Suprapubic skin (tissue), 4 donors: ENCODE measurements at places on chromosomes 3 and 15.

DNA sequence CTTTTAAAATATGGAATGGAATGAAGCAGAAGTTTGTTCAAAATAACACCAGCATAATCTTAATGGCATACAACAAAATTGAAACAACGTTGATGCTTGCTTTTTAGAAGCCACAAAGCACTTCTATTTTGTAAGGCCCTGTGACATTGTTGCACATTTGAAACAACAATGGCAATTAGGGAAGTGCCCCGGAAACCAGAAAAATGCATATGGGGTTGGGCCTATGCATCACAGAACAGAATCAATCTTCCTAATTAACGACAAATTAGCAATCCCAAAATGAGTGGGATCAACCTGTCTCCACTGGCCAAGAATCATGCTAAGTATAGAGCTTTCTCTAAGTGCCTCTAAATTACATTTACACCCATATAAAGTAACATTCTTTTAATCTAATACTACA is 168.9 kb downstream of the MEIS2 start:
- no peak for DNase-seq

GRCh38 chr15:39936187-39936586 is 2.3 kb downstream of the EIF2AK4 start:
- no peak for DNase-seq

GRCh38 chr3:124514683-124515082 is 215.6 kb upstream of the UMPS start:
- DNase-seq = no peak

DNA sequence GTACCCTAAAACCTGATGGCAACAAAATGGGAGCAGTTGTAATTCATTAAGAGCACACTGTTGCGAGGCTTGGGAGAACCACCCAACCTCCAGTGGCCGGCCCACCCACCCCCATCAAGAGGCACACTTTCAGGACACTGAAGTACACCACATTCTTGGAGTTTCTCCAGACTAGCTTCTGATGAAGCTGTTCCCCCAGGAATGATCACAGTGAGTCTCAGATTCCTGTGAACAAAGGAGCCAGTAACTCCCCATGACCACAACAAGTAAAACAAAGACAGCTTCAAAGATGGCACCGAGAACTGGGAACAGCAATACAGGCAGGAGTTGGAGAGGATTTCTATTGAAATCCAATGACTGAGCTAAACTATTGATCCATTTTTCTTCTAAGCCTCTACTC is 126.0 kb downstream of the ST8SIA2 start:
- DNase-seq = no peak

DNA sequence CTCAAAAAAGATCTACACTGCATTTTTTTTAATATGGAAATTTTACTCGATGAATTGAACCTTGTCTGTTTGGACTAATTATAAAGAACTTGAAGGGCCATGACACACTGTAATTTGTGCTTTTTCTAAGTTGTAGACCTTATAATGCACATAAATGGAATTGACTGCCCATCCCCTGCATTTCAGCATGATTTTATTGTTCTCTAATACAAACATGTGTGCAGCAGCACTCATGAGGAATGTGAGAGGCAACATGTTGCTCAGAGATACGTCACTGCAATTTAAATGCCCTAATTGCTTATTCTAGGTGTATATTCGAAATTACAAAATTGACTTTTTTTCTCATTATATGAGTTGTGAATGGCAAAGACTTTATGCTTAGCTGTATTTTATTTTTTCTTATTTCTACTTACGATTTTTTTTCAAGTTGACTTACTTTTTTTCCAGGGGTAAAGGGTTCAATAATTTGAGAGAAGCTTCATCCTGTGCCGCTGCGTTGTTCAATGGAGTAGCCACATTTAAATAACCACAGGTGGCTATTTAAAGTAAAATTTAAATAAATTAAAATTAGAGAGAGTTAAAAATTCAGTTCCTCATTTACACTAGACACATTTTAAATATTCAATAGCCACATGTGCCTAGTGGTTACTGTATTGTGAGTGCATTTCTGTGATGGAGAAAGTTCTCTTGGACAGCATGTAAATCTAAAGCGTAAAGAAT is 1346.4 kb downstream of the ROBO1 start:
- DNase-seq = no peak

- no peak for DNase-seq
Measured at GRCh38 chr15:52523647-52524046, 5.0 kb downstream of the MYO5A start.
